Large intestine (tissue), 12 donors: ENCODE measurements at places on chromosomes 7 and 10. TPM values are rescaled to one million over a fixed set of nuclear protein-coding genes. Genes with fewer than 3 reads are reported as not detected.

IKZF1 gene
- 4.5 TPM for polyA plus RNA-seq

NPC1L1 gene
- polyA plus RNA-seq: 63.9 TPM

CHAT gene
- 0.96 TPM for polyA plus RNA-seq

PSMA2 gene
- polyA plus RNA-seq: 136 TPM

MMP21 gene
- 0.28 TPM for polyA plus RNA-seq

GSTO1 gene
- 229 TPM for polyA plus RNA-seq

GRID2IP gene
- polyA plus RNA-seq: 0.88 TPM
